ENCODE measurements at places on chromosomes 1 and 21.
A peak's percentile ranks its signal among the peaks of the same experiment; 100 is the strongest.

DNA sequence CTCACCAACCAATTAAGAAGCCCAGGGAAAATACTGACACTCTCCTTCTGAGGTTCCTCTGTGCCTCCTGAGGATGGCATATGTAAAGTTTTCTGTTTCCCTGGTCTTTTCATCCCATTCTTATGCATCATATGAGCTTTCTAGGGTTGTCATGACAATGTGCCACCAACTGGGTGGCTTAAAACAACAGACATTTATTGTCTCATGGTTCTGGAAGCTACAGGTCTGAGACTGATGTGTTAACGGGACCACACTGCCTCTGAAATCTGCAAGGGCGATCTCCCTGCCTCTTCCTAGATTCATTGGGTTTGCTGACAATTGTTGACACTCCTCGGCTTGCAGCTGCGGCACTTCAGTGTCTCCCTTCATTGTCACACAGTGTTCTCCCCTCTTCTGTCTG, 308.4 kb downstream of the RGS7 start:
- no peak overlapping the region for H3K4me3 ChIP-seq
- no peaks in the 10 kb centered on the region for H3K36me3 ChIP-seq
- H3K27me3 ChIP-seq: no peaks in the 10 kb centered on the region
- no peak for DNase-seq
- H3K27ac ChIP-seq: no peak overlapping the region

DNA sequence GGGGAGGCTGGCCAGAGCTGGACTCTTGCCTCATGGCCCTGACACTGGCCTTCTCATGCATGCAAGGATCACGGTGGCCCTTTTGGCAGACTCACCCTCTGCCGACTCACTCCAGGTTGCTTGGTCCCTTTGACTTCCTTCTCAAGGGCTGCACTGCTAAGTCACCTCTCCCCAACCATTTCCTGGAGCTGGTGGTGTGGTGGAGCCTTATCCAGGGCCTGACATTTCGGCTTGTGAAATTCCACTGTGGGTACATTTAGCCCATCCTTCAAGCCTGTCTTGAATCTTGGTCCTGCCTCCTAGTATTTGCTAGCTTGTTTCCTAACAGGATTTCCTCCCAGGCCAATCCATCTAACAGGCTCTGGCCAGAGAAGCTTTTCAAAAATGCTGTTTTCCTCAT, 52.6 kb upstream of the JUN start:
- H3K27me3 ChIP-seq: no peaks in the 10 kb centered on the region
- H3K27ac ChIP-seq: no peak overlapping the region
- no peak for DNase-seq
- no peaks in the 10 kb centered on the region for H3K36me3 ChIP-seq
- H3K4me3 ChIP-seq: no peak overlapping the region
- peaks cover 22% of the 10 kb centered on the region for H3K4me1 ChIP-seq

DNA sequence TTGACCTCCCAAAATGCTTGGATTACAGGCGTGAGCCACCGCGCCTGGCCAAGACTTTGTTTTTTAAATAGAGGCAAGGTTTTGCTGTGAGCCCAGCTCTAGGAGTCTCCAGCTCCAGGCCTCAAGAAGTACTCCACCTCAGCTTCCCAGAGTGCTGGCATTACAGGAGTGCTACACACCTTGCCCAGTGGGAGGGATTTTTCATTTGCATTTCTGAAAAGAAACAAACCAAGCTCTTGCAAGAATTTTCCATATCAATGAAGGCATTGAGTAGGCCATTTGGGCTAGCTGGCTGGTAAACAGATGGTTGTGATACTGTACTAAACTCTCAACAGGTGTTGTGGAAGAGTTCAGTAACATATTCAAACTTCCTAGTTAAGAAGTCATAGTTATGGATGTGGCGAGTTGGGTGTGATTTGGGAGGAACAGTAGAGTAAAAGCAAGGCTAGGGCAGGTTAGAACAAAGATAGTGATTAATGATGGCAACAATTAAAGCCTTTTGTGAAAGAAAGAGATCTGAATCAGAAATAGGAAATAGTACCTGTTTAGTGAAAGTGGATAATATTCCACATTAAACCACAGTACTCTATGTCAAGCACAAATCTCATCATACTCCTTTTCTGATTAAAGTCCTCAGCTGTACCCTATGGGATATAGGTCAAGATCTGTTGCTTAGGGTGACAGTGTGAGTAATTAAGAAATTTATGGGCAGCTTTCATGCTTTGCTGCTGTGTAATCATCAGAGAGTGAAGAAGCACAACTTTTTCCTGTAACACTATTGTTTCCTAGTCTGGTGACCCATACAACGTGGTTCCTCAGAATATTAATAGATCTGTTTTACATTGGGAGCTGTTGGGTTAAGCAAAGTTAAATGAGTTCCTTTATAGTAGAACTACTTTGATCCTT, 10.7 kb downstream of the AKIRIN1 start:
- no peaks in the 10 kb centered on the region for H3K27me3 ChIP-seq
- H3K4me3 ChIP-seq: no peak overlapping the region
- peaks cover 13% of the 10 kb centered on the region for H3K4me1 ChIP-seq
- peaks cover 78% of the 10 kb centered on the region for H3K36me3 ChIP-seq
- no peak for DNase-seq

DNA sequence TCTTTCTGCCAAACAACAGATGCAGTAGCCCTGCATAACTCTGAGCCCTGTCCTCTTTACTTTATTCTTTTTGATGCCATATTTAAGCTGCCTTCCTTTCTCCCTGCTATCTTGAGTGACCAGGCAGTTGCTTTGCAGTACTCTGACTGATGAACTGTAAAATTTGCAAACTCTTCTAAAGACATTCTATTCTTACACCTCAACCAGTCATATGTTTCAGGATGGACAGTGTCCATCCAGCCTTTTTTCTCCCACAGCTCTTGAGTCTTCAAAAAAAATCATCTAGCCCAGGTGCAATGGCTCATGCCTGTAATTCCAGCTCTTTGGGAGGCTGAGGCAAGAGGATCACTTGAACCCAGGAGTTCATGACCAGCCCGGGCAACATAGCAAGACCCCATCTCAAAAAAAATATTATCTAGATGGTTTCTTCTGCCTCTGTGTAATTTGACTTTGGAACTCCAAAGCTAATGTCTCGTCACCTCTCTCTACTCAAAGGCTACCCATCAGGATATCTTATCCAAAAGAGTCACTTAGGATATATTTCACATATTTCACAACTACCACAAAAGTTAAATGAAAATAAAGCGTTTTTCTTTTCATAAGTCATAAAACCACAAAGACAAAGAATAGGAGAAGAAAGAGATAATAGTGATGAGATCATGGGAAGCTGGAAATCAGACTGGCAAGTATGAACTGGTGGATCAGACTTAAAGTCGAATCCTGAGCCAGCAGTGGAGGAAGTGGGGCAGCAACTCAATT, 54.6 kb upstream of the IPO9 start:
- no peak overlapping the region for H3K4me3 ChIP-seq
- H3K4me1 ChIP-seq: peaks cover 13% of the 10 kb centered on the region
- H3K36me3 ChIP-seq: no peaks in the 10 kb centered on the region
- no peak for DNase-seq
- H3K27me3 ChIP-seq: peaks cover 13% of the 10 kb centered on the region

- no peaks in the 10 kb centered on the region for H3K4me1 ChIP-seq
- H3K4me3 ChIP-seq: no peak overlapping the region
- no peaks in the 10 kb centered on the region for H3K36me3 ChIP-seq
- H3K27ac ChIP-seq: no peak overlapping the region
- H3K27me3 ChIP-seq: no peaks in the 10 kb centered on the region
These were observed 34.7 kb downstream of the LRRC8D start for GRCh38 chr1:89855413-89856123.

- no peaks in the 10 kb centered on the region for H3K36me3 ChIP-seq
- H3K4me1 ChIP-seq: peaks cover 22% of the 10 kb centered on the region
- no peak overlapping the region for H3K27ac ChIP-seq
- H3K4me3 ChIP-seq: no peak overlapping the region
- DNase-seq: no peak
These were observed 21.2 kb downstream of the ZYG11B start for GRCh38 chr1:52747450-52747849.

DNA sequence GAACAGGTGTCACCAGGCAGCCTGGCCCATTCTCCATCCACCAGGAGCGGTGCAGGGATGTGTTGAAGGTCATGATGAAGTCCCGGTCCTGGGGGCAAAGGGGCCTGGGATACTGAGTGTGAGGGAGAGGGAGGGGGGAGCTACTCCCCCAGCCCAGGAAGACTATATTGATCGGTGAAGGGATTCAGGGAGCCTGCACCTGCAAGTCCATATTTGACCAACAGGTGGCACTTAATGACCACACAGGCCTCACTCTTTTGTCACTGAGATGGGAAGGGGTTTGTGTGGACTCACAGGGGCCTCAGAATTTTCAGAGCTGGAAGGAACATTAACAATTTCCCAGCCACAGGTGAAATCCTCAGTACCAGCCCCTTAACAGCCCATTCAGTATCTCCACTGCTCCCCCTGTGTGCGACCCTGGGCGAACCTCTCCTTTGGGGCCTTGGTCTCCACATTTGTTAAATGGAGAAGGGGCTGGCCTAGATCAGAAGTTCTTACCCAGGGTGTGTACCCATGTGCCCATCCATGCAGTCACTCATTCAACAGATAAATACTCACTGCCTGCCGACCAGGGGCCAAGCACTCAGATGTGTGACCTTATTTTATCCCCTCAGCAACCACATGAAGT, 55.6 kb downstream of the NKAIN1 start:
- DNase-seq: peak; percentile 66
- H3K36me3 ChIP-seq: peaks cover 4% of the 10 kb centered on the region
- H3K27me3 ChIP-seq: peaks cover 72% of the 10 kb centered on the region
- no peak overlapping the region for H3K4me3 ChIP-seq

Measured in Calu3 (cell line).